ENCODE measurements at places on chromosomes 12 and 14. TPM values are rescaled to one million over a fixed set of nuclear protein-coding genes. Genes with fewer than 3 reads are reported as not detected.

Gene TMCC3
- total RNA-seq: 1.5 TPM

Gene GLI1
- total RNA-seq: 7.3 TPM

Gene ACVRL1
- total RNA-seq: not detected

Gene STXBP6
- total RNA-seq: 2.0 TPM

Gene LTBR
- total RNA-seq: 248 TPM

Gene ACSM4
- not detected for total RNA-seq

Gene TMEM229B
- total RNA-seq: 0.20 TPM

Gene CD163L1
- 0.20 TPM for total RNA-seq

Gene ENO2
- 40.6 TPM for total RNA-seq

Gene MDM1
- 6.7 TPM for total RNA-seq

Measured in A549 treated with ZK216348 at 1 μM for 4 hours (cell line).